ENCODE measurements at places on chromosomes 5 and 9.

DNA sequence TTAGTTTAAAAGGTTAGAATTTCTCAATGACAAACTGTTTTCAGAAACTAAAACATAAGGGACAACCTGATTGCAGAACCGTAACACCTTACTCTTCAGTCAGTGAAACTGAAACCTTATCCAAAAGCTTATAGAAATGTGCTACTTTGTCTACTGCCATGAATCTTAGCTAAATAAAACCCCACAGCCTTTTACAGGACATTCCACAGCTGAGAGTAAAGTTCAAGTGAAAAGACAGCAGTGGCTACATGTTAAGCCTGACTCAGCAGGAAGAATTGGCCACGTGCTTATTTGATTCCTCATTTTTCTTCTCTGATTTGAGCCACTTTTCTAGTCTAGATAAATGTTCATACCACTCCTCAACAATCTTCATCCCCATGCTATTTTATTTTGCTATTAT lies 278.7 kb upstream of the ISL1 start:
- DNase-seq, result no peak

DNA sequence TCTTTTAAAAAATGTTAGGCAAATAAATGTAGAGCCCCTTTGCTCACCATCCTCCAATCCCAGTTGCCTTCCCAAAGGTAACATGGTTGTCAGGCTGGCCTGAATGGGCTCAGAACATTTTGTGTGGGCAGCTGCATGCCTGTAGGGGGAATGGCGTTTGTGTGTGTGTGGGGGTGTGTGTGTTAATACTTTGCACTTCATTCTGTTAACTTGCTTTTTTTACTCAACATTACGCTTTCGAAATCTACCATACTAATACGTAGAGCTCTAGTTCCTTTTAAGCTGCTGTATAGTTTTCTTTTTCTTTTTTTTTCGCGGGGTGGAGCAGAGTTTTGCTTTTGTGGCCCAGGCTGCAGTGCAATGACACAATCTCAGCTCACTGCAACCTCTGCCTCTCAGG lies 14.0 kb downstream of the MYOZ3 start:
- DNase-seq, result no peak

- DNase-seq, result no peak
Observed at GRCh38 chr5:91329283-91329682, 53.8 kb downstream of the ARRDC3 start.

DNA sequence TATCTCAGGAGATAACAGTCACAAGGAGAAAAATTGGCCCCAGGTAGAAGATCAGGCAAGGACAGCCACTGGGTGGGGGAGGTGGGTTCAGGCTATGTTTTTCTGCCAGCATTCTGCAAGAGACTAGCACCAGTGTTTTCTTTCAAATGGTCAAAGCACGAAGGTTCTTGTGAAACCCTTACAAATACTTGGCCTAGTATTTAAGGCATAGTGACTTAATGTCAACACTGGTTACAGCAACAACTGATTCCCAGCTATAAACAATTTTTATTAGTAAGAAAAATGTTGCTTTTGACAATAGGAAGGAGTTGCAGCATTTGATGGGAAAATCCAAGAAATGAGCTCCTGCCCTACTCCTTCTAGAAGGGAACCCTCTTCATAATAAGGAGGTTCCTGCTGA lies 349.6 kb downstream of the SLIT3 start:
- no peak for DNase-seq

- DNase-seq, result no peak
Observed at GRCh38 chr9:136645903-136646754, 16.6 kb upstream of the EGFL7 start.

GRCh38 chr5:68911840-68912690 lies 181.7 kb upstream of the SLC30A5 start:
- DNase-seq, result no peak

- no peak for DNase-seq
Observed at GRCh38 chr5:112004867-112005622, 248.1 kb upstream of the NREP start.

DNA sequence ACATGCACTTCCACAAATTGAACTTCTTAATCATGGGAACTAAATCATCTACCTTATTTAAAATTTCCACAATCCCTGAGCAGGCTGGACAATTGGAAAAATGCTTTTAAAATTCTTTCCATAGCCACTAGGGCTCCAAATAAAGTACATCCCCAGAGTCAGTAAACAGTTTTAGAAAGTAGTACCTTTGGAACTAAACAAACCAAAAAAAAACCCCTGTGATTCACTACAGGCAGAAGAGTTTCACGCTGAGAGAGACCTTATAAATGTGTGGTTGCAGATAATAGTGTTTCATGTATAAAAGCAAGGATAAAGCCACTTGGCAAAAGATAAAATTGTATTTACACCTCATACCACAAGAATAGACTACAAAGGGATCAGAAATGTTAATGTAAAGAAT lies 11.8 kb upstream of the HMGCR start:
- DNase-seq, result no peak

GRCh38 chr5:172147857-172148256 lies 40.2 kb downstream of the STK10 start:
- DNase-seq, result no peak

All from stimulated activated CD4-positive, alpha-beta T cell treated with anti-CD3 and anti-CD28 coated beads, Interleukin-15, amount 100 ng/mL, for 1 hour (primary cell).